ENCODE measurements at places on chromosomes 2 and 18.

- no peak for DNase-seq
These were observed 118.2 kb upstream of the COPS8 start for GRCh38 chr2:236967499-236967783.

DNA sequence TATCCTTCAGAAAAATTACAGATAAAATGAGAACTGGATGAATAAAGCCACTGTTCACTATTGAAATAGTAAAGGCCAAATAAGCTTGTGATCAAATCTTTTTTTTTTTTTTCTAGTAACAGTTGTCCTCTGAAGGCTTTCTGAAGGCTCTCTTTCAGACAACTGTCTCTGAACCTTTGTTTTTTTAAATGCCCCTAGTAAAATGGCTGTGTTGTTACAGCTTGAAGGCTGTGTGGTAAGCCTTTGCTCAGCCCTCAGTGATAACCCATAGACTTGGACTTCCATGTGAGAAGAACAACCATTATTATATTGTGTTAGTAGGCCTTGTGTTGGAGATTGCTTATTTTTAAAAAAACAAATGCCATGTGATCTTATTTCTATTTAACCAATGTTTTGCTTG, 17.6 kb downstream of the FMNL2 start:
- no peak for DNase-seq

GRCh38 chr2:64376926-64377325, 77.0 kb upstream of the LGALSL start:
- no peak for DNase-seq

GRCh38 chr2:16461672-16462071, 204.0 kb downstream of the CYRIA start:
- no peak for DNase-seq

DNA sequence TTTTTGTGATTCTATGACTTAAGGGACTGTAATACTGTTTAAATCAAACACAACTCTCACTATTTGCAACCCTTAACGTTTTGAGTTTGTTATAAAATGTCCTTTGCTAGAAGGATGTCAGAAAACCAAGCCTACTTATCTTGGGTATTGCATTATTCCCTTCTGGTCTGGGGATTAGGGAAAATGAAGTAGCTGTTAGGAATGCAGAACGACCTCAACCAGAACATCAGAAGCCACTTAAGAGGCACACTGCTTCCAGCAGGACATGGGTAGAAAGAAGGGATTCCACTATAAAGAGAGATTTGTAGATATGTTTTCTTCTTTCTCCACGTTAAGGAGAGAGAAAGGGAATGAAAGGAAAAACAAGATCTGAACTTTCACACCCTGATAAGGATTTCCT, 101.2 kb downstream of the SETBP1 start:
- no peak for DNase-seq

DNA sequence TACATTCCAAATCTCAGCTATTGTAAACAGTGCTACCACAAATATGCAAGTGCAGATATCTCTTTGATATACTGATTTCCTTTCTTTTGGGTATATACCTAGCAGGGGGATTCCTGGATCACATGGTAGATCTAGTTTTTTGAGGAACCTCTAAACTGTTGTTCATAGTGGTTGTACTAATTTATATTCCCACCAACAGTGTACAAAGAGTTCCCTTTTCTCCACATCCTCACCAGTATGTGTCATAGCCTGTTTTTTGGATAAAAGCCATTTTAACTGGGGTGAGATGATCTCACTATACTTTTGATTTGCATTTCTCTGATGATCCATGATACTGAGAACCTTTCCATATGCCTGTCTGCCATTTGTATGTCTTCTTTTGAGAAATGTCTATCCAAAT, 6.3 kb upstream of the CCNT2 start:
- no peak for DNase-seq

DNA sequence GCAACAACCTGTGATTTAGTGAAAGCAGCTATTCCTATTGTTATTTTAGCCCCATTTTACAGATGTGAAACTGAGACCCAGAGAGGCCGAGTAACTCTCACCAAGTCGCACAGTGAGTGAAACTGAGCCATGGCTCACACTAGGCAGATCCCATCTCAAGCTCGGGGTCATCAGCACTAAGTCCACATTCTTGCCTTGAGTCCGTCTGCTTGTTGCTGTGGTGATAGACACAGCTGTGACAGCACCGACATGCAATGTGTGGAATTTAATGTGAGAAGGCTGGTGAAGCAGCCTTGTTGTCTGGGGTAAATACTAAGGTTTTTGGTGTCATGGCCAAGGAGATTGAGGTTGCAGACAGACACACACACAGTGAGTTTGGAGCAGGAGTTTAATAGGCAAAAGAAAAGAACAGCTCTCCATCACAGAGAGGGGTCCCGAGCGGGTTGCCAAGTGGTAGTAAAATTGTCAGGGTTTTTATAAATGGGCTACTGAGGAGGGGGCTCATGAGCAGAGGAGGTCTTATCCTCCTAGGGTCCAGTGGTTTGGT, 40.2 kb upstream of the GMCL1 start:
- no peak for DNase-seq

DNA sequence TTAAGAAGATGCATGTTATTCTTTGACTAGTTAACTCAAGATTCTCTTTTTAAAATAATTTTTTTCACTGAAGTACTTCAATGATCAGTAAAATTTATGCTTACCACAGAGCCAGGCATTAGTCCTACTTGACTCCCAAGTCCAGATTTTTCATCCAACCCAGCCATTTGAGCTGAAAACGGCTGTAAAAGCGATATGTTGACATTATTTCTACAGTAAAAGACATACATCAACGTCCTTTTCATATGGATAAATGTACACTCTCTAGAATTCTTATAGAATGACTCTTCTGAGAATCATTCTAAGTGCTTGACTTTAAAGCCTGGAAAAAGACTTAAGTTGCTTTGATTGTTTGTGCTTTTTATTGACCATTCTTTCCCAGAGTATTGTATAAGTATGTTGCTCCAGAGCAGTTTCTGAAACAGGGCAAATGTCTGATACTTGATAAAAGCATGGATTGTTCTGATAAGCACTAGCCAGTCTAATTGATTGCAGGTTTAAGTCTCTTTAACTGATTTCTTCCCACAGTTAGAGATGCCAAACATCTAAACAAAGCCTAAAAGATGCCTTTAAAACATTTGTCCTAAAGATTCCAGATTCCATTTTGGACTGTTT, 90.9 kb downstream of the COL5A2 start:
- no peak for DNase-seq

DNA sequence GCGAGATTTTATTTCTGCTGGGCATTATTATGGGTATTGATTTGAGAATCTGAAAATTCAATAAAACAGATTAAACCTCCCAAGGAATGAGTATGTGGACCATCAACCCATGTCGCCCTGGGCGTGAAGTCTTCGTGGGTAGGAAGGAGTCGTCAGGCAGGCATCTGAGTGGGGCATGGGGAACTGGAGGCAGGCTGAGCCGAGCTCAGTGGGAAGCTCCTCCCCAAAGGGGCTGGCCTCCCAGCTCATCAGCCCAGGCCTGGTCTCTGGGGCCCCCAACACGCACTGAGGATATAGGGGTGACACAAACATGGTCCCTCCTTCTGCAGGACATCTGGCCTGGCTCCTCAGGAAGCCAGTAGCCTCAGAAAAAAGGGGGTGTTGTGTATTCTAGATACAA, 265.2 kb downstream of the TFCP2L1 start:
- no peak for DNase-seq

GRCh38 chr2:215826376-215826775, 187.0 kb downstream of the MREG start:
- no peak for DNase-seq

DNA sequence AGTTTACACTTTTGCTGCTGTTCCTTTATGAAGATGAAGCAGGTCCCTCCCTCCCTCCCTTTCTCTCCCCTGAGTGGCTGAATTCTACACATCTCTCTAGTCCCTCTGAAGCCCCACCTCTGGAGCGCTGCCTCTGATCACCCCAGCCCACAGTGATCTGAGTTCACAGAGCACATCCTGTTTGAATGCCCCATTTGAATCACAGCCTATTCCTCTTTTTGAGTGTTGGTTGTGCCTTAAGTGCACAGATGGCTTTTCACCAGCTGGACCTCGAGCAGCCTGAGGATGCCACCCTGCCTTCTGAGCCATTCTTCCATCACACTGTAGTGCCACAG, 87.1 kb downstream of the ITGB1BP1 start:
- no peak for DNase-seq

- DNase-seq: no peak
These were observed 747.9 kb downstream of the SOCS6 start for GRCh38 chr18:71036783-71037182.

DNA sequence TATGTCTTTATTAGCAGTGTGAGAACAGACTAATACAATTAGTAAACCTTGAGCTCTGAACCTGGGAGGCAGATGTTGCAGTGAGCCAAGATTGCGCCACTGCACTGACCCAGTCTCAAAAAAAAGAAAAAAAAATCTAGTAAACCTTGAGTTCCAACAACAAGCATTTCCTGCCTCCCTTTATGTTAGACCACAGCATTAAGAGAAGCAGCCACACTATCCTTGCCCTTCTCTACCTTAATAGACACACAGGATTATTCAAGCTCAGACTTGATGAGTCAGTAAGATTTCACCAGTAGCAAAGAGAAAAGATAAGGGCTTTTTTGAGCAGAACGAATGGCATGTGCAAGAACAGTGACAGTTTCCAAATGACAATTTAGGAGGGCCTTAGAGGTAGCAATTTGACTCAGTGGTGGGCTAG, 18.0 kb upstream of the GLS start:
- no peak for DNase-seq

DNA sequence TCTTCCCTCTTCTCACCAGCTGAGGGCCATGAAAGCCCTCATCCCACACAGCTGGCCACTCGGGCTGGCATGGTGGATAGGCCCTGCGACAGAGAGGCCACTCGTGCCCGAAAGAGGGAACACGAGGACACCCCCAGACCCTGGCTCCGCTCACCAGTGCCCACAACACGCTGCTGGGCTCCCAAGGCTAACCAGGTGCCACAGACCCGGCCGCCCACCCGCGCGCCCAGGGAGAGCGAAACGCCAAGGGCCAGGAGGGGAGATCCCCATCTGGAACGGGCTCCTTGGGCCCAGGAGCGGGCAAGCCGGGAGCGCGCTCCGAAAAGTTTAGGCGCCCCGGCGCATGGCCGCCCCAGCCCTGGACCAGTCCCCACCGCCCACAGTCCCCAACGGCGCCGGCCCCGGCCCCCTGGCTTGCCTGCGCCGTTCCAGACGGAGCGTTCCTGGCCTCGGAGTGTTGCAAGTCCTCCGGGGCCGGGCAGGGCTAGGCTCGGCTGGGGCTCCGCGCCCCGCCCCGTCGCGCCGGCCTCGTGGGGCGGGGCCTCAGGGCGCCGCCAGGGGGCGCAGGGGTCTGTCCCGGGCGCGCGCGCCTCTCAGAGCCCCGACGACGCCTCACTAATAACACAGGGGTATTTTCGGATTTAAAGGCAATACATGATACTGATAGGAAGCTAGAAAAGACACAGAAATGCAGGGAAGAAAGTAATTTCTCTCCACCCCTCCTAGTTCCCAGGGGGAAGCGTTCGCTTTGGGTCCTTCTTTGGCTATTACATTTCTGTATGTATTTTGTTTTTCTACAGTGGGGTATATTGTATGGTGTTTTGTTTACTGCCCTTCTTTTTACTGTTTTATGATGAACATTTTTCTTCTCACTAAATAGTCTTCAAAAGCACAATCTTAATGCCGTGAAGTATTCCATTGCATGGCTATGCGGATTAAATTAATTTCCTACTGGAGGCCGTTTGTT, at the start of gene TMBIM1:
Gene TMBIM1 (minus strand): TSS at position 456 of the 967 bp plus-strand sequence. CDS start 10,362 bp downstream, outside the sequence.
- peak; percentile 65 for DNase-seq

GRCh38 chr18:44898498-44898897, 217.8 kb downstream of the SETBP1 start:
- DNase-seq: no peak

DNA sequence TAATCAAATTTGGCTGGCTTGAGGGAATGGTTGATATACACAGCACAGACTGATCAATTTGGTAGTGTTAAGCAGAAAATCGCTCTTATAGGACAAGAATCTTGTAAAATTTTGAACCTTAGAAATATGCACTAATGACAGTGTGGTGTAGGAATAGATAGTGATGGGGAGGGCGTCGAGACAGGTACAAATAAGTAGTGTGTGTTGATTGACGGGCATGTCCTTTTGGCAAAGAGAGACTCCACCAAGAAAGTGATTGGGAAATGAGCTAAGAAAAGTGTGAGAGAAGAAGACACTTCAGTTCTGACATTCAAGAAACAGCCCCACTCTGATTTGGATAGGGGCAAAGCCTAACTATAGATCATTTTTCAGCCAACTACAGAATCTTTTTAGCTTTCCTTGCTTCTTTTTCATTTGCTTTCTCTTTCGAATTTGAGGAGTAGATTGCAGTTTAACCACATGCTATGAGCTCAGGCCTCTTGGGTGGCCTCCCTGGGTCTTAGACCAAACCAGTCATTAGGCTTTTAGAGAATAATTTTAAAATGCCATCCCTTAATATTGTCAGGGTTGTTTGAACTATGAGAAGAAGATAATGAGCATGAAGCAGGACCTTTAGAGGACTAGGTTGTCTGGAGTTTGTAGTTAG, 127.1 kb downstream of the CERS6 start:
- DNase-seq: no peak

GRCh38 chr18:36350251-36350651, 52.7 kb downstream of the FHOD3 start:
- DNase-seq: no peak

- DNase-seq: no peak
These were observed 7.6 kb upstream of the TRIB2 start for GRCh38 chr2:12709207-12709522.

DNA sequence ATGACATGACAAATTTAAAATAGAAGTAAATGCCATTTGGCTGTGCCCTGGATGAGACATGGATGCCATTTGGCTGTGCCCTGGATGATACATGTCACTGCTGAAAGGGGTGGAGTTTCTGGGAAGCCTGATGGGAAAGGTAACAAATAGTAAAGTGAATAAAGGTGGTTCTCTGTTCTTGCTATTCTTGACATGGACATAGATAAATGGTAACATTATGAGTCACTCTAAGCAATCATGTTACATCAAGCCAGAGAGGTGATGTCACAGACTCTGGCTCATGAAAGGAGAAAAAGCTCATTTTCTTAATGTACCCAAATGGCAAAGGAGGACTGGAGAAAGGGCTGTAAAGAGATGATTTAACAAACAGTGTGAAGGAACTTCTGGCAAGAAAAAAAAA, 86.4 kb downstream of the EML6 start:
- DNase-seq: no peak
